ENCODE measurements at places on chromosomes 5 and 9. TPM values are rescaled to one million over a fixed set of nuclear protein-coding genes. Genes with fewer than 3 reads are reported as not detected.

Gene PROB1
- total RNA-seq, result 5.2 TPM

Gene CDH6
- total RNA-seq, result not detected

Gene CDH9
- not detected for total RNA-seq

Gene TGFBI
- not detected for total RNA-seq

Gene TRIP13
- total RNA-seq, result 42.6 TPM

Gene ANKDD1B
- 0.18 TPM for total RNA-seq

Gene C5orf52
- total RNA-seq, result not detected

Gene PCDHGA8
- not detected for total RNA-seq

Gene ARHGEF28
- not detected for total RNA-seq

Gene GRM6
- not detected for total RNA-seq

Gene TTLL11
- total RNA-seq, result 2.6 TPM

Gene TMEM8B
- total RNA-seq, result 1.6 TPM

Gene PLCXD3
- total RNA-seq, result not detected

DNA sequence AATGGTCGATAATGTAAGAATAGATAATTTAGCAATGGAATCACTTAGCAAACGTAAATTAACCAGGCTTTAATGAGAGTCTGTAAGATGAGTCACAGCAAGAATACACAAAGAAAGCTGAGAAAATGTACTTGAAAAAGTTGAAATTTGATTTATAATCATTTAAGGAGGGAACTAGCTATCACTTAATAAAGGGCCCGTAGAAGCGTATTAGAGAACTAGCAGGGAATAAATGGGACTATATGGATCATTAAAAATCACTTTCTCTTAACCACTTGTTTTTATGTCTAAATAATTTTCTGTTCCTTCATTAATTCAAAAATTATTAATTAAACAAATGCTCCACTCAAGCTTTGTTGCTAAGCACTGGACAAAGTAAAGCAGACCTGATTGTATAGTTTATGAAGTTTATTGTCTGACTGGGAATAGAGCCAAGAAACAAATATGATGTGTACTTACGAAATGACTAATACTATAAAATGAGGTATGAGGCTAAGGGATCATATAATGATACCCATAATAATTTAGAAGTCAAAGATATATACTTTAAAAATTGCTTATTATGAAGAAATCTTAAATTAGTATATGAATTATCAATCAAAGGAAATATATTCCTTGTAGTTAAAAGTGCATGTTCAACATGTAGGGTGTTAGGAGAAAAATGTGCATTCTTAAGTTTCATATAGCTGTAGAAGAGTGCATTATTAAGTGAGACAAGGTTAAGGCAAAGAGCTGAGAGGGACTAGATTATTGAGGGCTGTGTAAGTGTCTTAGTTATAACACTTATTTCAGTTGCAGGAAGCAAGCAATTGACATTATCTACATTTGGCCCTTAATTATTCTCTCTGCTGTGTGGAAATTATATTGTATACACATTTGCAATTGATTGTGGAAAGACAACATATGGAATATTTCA, 196.8 kb downstream of the PRDM9 start:
- DNase-seq, result no peak

- DNase-seq, result no peak
Observed at GRCh38 chr9:4386819-4387218, 87.0 kb upstream of the GLIS3 start.

GRCh38 chr5:175714479-175715085, 56.7 kb downstream of the HRH2 start:
- no peak for DNase-seq

DNA sequence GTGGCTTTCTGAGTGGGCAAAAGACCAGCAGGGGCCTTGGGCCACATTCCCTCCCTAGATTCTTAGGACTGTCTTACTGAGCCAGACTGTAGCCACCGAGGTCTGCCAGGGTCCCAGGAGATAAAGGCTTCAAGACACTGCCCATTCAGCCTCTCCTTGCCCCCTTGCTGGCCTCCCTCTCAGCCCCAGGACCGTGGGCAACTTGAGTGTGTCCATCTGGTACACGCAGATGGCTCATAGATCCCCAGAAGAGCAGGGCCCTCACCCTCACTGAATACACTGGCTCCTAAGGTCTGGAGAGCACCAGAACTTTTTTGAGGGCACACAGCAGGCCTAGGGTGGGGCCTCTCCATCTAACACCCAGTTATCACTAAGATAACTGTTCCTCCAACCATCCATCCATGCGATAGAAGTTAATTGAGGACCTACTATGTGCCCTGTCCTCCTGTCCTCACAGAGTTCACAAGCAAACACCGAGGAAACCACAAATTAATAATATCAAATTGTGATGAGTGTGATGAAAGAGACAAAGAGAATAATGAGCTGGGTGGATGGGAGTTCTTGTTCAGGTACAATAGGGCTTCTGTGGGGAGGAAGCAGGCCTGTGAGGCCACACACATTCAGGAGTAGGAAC, 4.9 kb upstream of the PDGFRB start:
- no peak for DNase-seq

DNA sequence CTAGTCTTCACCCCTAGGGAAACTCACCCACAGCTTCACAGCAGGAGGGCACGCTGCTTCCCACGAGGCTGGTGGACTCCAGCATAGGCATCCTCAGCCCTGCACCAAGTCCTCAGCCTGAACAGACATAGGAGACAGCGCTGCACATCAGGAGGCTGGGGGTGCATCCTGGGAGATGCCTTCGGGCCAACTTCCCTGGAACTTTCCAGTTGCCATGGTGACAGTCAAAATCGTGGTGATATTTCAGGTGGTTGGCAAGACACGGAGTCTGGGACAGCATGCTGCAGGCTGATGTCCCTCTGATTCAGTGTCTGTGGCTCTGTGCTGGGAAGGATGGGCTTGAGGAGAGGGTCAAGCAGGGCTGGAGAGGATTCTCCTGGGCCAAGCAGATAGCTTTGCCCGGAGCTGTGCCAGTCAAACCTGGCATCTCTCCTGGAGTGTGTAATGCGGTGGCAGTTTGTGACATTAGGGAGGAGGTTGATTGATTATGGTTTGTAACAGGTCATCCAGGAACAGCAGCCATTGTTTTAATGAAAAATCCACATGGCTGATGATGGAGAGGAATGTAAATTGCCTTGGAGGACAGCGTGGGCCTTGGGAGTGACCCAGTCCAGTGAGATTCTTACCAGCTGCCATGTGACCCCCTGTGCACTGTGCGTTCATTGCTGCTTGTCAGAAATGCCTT, 35.6 kb upstream of the SEMA4D start:
- no peak for DNase-seq

DNA sequence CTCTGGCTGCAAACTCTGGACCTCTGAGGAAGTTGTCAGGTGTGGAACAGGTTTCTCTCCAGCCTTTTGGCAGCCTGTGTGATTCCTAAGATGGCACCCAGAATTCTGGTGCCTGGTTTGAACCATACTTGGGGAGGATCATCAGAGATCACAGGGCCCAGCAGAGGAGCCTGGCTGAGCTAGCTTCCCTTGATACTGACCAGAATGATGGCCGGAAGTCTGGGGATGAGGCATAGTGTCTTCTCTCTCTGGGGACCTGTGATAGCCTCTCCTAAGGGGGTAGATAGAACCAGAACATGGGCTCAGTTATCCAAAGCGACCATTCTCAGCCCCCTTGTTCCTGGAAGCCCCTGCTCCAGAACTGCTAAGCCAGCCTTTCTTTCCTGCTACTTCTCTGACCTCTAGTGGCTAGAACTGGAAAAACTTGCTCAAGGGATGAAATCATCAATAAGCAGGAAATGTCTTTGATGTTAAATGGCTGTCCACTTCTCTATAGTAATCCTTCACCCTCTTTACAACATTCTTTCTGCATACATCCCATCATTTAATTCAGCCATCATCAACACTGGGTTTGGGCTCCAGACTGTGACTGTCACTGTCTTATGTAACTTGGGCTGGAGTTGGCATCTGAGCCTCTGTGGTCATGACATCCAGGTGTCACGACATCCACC, 55.1 kb downstream of the C9orf152 start:
- DNase-seq, result peak; percentile 60

DNA sequence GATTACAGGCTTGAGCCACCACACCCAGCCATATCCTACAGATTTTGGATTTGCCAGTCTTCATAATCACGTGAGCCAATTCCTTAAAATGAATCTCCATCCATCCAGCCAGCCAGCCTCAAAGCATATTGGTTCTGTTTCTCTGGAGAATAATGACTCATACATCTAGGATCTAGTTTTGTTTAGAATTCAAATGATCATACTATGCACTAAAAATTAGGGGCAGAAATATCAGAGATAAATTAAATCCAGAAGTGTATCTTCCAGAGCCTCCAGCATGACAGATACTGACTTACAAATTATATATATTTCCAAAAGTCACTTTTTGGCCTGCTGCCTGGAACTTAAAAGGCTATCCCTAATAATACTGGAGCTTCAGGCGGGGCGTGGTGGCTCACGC, 119.1 kb upstream of the NR5A1 start:
- DNase-seq, result no peak
